ENCODE measurements at places on chromosomes 1 and 21.

GRCh38 chr1:182065126-182065845 lies 3.8 kb upstream of the ZNF648 start:
- DNase-seq = no peak

DNA sequence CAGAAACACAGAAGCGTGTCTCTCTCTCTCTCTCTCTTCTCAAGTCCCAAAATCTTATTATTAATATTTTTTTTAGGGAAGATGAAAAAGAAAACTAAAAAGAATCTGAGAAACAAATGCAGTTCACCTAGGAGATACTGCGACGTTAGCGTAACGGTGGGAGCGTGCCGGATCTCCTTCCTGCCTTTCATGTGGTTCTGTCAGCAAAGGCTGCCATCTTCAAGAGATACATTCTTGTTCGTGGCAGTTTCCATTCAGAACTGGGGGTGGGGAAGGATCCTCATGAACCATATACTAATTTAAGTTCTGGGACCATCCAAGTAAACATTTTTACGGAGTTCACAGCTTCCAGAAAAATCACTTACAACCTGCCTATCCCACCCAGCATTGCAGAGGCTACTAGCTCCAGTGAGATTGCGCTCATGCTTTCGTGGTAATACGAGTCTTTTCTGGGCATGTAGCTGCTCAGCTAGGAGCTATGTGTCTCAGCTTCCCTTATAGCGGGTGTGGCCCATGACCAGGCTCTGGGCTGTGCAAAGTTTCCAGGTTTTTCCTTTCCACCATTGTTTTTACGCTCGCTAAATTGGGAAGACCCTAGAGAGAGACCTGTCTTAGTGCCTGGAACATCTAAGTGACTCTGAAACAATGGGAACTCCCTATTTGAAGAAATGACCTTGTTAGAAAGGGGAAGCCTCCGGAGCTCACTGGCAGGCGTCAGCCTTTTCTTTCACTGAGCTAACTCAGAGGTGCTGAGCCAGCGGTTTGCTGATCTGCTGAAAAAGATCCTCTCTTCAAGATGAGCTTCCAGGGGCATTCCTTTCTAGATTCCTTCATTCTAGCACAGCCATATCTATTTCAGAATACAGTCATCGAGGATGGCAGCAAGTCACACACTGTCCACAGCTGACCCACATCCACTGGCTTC lies 17.3 kb downstream of the SLAMF1 start:
- no peak for DNase-seq

DNA sequence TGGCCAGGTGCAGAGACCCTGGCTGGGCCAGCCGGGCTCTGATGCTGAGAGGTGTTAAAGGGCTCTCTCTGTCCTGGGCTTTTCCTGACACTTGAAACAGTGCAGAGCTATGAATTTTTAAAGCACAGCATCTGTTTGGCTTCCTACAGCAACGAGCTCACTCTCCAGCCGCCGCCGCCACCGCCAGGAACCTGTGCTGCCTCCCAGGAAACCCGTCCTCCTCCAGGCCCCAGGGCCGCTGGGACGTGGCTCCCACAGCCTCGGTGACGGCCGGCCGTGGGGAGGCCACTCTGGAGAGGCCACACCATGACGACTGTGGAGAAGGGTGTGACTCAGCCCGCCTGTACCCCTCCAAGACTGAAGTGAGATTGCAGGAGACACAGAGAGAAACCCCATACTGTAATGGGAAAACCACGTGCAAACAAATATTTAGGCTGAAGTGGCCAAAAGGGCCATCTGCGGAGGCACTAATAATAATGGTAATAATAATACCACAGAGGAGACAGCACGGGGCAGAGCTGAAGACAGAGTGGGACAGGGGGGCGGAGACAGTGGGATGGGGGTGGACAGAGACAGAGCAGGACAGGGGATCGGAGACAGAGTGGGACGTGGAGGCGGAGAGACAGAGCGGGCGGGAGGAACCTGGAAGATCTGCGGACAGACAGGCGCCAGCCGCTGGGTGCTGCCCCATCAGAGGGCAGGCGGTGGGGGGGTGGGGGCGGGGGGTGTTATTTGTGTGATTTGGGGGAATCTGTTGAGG lies 139.2 kb downstream of the CASZ1 start:
- no peak for DNase-seq

DNA sequence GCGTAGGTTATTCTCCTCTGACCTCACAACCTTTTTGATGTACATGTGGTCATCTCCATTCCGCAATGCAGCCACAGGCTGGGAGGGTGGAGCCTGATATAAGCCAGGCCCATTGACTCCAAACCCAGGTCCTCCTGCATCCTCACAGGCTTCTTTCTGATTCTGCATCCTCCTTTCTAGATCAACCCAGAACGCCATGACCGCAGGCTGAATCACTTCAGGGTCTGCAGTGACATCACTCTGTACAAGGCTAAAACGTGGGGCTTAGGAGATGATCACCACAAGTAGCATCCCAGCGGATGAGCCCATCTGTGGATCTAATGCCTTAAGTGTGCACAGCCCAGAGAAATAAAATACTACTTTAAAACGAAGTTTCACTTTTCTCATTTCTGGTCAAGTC lies 16.1 kb downstream of the EBNA1BP2 start:
- no peak for DNase-seq

GRCh38 chr1:212074856-212075255 lies 39.3 kb downstream of the DTL start:
- DNase-seq = no peak

GRCh38 chr1:152565115-152565514 lies 1.5 kb downstream of the LCE3E start:
- no peak for DNase-seq

GRCh38 chr1:166870584-166870983 lies 5.5 kb downstream of the TADA1 start:
- DNase-seq = no peak

DNA sequence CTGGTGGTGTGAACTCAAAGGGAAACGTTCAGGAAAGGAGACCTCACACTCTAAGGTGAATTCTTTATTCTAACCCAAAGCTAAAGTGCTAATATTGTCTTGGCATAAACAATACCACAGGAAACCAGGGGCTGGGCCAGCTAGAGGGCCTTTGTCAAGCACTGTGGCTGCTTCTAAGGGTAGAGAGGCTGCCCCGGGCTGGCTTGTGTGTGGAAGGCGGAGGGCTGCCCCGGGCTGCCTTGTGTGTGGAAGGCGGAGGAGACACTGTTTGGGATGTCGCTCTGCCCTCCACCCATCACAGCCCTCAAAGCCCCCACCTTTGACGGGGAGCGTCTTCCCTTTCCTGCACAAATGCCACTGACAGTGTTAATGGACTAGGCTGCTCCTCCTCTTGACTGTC lies 216.8 kb downstream of the TOMM20 start:
- DNase-seq = no peak

DNA sequence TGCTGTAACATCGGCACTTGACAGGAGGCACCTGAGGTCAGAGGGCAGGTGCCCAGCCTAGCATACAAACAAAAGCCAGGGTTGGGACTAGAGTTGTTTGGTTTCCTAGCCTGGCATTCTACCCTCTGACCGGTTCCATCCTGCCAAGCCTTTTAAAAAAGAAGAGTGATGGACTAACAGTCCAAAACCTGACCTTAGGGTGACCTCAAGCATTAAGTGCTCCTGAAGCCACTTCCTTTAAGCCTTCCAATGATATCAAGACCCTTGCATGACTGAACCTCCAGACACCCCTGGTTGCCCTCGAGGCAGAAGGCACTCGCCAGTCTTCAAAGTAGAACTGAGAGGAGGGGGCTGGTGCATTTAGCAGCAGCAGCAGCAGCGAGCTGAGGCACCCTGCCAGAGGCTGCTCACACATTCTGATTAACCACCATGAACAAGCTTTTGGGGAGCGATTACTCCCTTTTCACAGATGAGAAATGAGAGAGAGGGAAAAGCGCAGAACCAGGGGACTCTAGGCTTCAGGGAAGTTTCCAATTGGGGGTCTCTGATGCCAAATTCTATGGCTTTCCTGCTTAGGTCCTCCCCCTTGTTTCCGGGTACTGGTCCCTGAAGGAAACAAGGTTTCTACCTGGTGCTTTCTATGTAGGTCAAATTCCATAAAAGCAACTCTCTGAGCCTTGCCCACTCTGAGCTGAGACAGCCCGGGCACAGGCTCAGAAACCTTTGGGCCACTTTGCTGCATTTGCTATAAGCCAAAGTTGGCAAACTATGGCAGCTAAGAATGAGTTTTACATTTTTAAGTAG lies 9.2 kb downstream of the SLC2A1 start:
- DNase-seq = no peak

- DNase-seq = no peak
Observed at GRCh38 chr1:114436799-114437198, 74.2 kb downstream of the TRIM33 start.

DNA sequence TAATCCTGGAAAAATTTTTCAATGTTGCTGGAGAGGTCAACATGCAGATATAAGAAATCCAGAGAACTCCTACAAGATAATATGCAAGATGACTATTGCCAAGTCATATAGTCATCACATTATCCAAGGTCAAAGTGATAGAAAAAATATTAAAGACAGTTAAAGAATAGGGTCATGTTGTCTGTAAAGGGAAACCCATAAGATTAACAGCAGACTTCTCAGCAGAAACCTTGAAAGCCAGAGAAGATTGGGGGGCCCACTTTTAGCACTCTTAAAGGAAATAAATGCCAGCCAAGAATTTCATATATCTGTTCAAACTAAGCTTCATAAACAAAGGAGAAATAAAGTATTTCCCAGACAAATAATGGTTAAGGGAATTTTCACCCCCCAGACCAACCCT lies 64.1 kb downstream of the PTGFR start:
- DNase-seq = no peak

DNA sequence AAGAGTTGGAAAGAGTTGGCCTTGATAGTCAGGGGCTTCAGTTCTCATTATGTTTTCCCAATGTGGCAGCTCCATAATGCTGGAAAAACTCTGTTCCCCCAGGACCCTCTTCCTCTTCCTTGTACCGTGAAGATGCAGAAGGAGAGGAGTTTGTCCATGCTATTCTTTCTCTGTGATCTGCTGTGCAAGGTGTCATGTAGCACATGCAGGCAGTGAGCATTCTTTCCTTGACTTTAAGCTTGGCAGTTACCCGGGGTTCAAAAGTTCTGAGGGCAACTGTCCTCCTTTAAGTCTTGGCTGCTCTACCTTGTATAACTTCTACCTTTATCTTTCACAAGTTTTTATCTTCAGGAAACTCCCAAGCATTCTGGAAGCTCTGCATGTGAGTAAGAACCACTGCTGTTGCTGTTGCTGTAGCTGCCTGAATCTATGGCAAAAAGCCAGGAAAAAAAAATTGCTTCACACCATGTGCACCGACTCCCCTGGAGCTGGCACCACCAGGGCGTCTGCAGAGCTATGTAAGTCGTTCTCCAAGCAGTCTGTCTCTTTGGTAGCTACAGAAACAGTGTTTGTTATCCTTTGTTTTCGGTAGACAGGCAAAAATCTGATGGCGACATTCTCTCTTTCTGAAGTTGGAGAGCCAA lies 42.7 kb upstream of the SLC16A1 start:
- no peak for DNase-seq

- DNase-seq = no peak
Observed at GRCh38 chr1:147598621-147599361, 57.5 kb downstream of the BCL9 start.

- DNase-seq = no peak
Observed at GRCh38 chr1:42586016-42586415, 72.2 kb upstream of the PPIH start.

DNA sequence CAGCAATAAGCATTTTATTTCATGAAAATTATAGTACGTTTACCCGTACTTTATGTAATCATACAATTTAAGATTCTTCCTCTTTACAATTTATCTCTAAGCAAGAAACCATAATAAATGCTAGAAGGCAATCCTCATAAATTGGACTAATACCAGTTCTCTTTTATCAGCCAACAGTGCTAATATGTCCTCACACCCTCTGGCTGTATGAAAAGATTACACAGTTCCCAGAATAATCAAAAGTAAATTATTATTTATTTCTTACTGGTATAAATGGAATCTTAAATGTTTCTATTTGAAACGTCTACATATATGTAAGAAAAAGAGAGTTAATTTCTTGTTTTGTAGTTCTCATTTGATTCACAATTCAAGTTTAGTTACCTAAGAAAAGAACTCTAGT lies 3.1 kb upstream of the CDKN2C start:
- no peak for DNase-seq

DNA sequence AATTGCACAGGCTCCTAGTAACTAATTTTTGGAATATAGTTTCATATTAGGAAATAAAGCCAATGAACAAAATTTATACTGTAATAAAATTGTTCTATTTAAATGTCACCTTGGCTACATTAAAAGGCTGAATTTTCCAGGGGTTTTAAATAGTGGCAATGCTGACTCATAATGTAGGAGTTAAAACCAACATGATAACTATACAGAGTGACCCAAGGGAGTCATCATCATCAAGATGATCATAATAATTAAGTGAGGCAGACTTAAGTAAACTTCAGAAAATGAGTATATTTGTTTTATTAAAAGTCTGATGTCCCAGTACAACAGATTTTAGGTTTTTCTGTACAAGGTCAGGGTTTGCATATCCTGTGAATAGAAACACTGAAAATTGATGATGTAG lies 183.4 kb downstream of the PLPPR4 start:
- DNase-seq = no peak

- no peak for DNase-seq
Observed at GRCh38 chr1:61198554-61198953, 116.2 kb downstream of the NFIA start.

DNA sequence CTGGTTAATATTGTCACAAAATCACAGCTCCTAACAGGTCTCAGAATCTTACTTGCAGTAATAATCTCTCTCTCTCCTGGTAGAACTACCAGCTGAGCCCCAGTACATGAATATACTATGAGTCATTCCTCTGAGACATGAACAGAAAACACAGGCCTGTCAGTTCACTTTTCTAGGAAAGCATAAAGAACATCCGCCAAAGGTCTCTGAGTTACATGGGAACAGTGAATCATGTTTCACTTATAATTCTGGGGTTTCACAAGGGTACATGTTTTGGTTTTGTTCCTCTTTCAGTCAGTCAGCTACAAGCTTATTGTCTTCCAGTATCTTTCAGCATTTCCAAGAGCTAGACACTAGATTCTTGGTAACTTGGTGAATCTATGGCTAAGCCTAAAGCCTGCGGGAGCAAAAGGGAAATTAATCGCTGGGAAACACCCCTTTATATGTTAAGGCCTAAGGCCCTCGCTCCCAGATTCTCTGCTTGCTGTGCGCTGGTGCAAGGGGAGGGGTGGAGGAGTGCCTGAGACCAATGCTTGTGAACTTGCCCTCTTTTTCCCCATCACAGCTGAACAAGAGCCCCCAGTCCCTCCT lies 31.7 kb downstream of the IFNGR2 start:
- DNase-seq = no peak

DNA sequence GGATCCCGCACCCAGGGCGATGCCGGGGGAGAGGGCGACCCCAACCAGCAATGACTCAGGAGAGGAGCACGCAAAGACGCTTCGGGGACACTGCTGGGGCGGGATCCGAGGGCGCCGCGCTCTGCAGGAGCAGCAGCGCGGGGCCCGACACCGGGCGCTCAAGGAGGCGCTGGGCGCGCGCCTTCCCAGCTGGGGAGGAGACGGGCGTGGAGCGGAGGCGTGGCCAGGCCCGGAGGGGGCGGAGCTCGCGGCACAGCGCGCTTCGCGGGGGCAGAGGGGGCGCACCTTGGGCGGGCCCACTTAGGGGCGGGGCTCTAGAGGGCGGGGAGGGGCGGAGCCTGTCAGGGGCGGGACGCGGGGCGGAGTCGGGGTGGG lies 369 bp downstream of the SUMO3 start:
- DNase-seq = peak; percentile 11

- no peak for DNase-seq
Observed at GRCh38 chr1:60589046-60589748, 493.2 kb upstream of the NFIA start.

GRCh38 chr1:226938903-226939437 lies 1.1 kb upstream of the COQ8A start:
- DNase-seq = no peak

GRCh38 chr1:13931226-13931625 lies 231.2 kb downstream of the PRDM2 start:
- DNase-seq = no peak
